ENCODE measurements at places on chromosomes 5 and 9. TPM values are rescaled to one million over a fixed set of nuclear protein-coding genes. Genes with fewer than 3 reads are reported as not detected.

- H3K27ac ChIP-seq = no peak overlapping the region
- no peak overlapping the region for H3K4me3 ChIP-seq
- no peaks in the 10 kb centered on the region for H3K27me3 ChIP-seq
- no peaks in the 10 kb centered on the region for H3K36me3 ChIP-seq
Measured at GRCh38 chr9:90175865-90176264, 466.8 kb downstream of the DIRAS2 start.

DNA sequence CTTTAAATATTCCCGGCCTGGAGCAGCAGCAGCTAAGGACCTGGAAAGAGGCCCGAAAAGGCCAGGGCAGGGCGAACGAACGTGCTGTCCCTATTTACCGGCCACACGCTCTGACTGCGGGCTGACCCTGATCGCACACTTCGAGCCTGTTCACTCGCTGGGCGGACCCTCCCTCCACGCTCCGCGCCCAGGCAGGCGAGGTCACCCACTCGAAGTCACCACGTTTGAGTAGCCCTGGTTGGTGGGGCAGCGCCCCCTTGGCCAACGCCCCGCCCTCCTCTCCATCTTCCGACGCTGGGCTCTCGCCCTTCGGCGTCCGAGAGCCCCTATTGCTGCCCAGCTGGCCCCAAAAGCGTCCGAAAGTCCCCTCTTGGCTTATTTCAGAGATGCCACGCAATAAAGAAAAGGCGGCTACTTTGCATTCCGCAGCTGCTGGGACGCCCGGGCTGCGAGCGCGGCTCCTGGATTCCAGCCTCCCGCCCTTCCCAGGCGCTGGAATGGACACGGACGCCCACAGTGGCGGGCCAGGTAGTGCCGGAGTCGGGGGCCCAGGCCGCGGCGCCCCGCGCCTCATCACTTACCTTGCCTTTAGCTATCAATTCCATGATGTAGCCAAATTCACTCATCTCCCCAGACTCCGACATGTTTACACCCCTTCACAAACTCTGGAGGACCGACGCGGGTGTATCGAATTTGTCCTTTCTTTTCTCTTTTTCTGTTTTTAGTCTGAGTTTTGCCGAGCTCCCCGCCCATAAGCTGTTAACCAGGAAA, 9.9 kb upstream of the TRIM36 start:
- H3K4me1 ChIP-seq = peaks cover 9% of the 10 kb centered on the region
- H3K36me3 ChIP-seq = no peaks in the 10 kb centered on the region
- DNase-seq = no peak
- H3K27ac ChIP-seq = no peak overlapping the region
- peaks cover 63% of the 10 kb centered on the region for H3K27me3 ChIP-seq

- H3K4me3 ChIP-seq = no peak overlapping the region
- no peaks in the 10 kb centered on the region for H3K27me3 ChIP-seq
- H3K36me3 ChIP-seq = no peaks in the 10 kb centered on the region
- no peaks in the 10 kb centered on the region for H3K4me1 ChIP-seq
- DNase-seq = no peak
Measured at GRCh38 chr5:30650311-30650710, 543.2 kb upstream of the CDH6 start.

Gene ANKRD31
- 0.66 TPM for total RNA-seq

Gene PCDHGB5
- total RNA-seq = 0.22 TPM

GRCh38 chr9:127034691-127035090, 87.7 kb downstream of the ANGPTL2 start:
- H3K36me3 ChIP-seq = no peaks in the 10 kb centered on the region
- DNase-seq = no peak
- no peaks in the 10 kb centered on the region for H3K4me1 ChIP-seq
- no peak overlapping the region for H3K4me3 ChIP-seq
- H3K27me3 ChIP-seq = no peaks in the 10 kb centered on the region

Gene CCDC112
- 2.2 TPM for total RNA-seq

DNA sequence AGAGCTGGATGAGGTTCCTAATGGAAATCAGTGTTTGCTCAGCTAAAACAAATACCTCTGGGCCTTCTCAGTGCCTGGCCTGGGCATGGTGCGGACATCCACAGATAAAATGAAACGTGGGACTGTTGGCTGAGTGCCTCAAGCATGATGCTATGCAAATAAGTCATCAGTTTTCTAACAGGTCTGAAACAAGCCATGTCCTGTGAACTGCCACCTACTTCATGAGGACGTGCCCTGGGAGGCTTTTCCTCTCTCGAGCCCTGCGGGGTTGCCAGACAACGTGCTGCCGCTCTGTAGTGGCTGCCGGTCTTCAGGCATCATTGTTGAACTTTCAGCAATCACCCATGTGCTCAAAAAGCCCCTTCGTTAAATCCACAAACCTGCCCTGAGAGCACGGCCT, 240.4 kb upstream of the IRX2 start:
- H3K4me1 ChIP-seq = no peaks in the 10 kb centered on the region
- no peaks in the 10 kb centered on the region for H3K27me3 ChIP-seq
- H3K36me3 ChIP-seq = no peaks in the 10 kb centered on the region
- no peak for DNase-seq
- no peak overlapping the region for H3K4me3 ChIP-seq

Gene SAXO1
- not detected for total RNA-seq

GRCh38 chr5:57370376-57370775, 112.2 kb downstream of the ACTBL2 start:
- no peaks in the 10 kb centered on the region for H3K4me1 ChIP-seq
- H3K27me3 ChIP-seq = no peaks in the 10 kb centered on the region
- H3K36me3 ChIP-seq = no peaks in the 10 kb centered on the region
- no peak for DNase-seq

- H3K4me1 ChIP-seq = peaks cover 11% of the 10 kb centered on the region
- H3K4me3 ChIP-seq = no peak overlapping the region
- DNase-seq = no peak
- H3K36me3 ChIP-seq = no peaks in the 10 kb centered on the region
- H3K27ac ChIP-seq = no peak overlapping the region
Measured at GRCh38 chr5:157864067-157864466, 5.1 kb upstream of the CLINT1 start.

DNA sequence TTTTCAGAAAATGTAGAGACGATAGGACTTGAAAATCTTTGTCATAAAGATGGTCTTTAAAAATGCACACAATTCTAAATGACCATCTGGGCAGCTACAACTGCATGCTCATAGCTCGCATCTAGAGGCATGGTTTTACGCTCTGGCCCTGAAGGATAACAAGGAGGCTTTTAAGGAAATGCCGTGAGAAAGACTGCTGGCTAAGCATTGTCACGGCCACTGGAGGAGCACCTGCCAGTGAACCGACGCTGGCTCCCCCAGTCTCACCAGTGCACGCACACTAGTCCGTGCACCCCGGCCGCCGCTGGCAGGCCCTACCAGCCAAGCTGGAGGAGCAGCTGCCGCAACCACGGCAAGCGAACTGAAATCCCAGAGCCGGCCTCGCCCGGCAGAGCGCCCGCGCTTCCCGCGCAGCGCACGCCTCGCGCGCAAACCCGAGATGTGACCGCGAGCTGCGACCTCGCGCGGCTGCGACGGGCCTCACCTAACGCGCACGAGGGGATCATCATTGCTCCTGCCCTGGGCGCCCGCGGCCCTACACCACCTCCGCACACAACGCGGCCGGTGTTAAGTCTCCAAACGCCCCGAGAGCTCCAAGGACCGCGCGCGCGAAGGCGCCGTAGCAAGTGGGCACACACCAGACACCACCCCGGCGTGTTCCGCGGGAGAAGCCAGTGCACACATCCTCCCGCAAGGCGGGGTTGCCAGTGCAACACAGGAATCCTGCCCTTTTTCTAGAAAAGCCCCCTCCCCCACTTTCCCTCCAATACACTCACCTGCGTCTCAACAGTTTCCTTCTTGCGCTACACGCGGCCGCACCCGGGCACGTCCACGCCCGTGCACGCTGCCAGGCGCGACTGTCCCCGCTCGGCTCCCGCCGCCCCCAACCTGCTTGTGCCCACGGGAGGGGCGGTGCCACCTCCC, 5.3 kb downstream of the ELAVL2 start:
- no peak overlapping the region for H3K4me3 ChIP-seq
- H3K27me3 ChIP-seq = no peaks in the 10 kb centered on the region
- no peaks in the 10 kb centered on the region for H3K4me1 ChIP-seq

DNA sequence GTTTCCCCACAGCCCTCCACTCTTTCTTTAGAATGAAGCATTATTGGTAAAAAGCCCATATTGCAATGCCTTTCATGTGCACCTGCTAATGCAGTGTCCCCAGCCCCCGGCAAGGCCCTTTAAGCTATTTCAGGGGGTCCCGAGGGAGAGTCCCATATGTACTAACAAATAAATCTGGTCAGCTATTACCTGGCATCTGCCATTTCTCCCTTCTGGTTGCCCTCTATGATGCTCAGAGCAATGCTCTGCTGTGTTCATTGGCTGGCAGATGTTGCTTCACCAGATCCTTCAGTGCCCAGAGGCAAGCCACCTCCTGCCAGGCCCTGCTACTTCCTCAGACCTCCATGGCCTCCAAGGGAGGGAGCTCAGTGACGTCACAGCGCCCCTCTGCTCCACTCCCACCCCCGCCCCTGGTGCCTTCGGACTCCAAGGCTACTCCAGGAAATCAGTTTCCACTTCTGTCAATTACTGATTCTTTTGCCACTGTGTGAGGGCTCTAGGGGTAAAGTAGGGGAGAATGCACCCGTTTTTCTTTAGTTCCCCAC, 201.1 kb upstream of the GLRA1 start:
- H3K36me3 ChIP-seq = no peaks in the 10 kb centered on the region
- no peak for DNase-seq
- no peaks in the 10 kb centered on the region for H3K27me3 ChIP-seq
- H3K4me1 ChIP-seq = no peaks in the 10 kb centered on the region
- H3K27ac ChIP-seq = no peak overlapping the region

DNA sequence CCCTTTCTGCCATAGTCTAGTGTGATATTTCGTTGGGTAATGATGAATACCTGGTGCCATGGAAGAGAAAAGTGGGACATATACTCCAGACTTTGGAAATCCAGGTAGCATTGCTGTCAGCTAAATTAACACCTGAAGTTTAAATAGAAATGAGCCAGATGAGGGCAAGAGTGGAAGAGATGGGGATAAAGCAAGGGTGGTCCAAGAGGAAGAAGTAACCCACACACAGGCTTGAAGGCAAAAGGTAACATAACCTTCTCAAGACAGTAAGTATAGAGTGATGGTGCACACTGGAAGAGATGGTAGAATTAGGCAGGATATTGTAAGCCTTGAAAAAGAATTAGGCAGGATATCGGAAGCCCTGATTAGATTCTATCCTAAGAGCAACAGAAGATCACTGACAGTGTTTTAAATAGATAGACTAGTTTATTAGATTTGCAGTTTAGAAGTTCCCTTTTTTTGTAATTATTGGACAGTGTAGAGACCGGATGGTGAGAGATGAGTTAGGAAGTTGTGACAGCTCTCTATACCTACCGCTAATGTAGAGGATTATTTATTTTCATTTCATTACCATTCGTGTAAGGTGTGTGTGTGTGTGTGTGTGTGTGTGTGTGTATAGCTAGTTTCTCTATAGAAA, 16.8 kb downstream of the ANXA1 start:
- no peak overlapping the region for H3K27ac ChIP-seq
- no peaks in the 10 kb centered on the region for H3K27me3 ChIP-seq

Gene MBLAC2
- total RNA-seq = 6.7 TPM

Gene FCN2
- not detected for total RNA-seq

Measured in CD8-positive, alpha-beta memory T cell (primary cell).